ENCODE measurements at places on chromosomes 11 and 22.
A peak's percentile ranks its signal among the peaks of the same experiment; 100 is the strongest.

DNA sequence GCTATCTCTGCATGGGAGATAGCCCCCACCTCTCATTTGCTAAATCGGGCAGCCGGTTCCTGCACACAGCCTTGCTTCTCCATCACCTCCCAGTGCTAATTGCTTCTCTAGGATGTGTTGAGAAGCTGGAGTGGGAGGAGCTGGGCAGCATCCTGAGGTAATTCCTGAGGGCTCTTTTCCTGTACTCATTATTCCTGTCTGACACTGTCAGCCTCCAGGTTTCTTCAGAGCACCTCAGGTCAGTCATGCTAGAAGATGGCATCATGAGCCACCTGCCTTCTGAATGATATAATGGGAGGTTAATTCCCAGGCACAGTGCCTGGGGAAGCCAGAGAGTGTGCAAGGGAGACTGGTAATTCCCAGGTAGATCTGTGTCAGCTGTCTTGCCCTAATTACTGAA, 133.0 kb downstream of the RAB38 start:
- DNase-seq = no peak

GRCh38 chr11:114396916-114397315, 3.4 kb downstream of the C11orf71 start:
- DNase-seq = no peak

- peak; percentile 29 for DNase-seq
These were observed 43.2 kb upstream of the FADD start for GRCh38 chr11:70159627-70160570.

GRCh38 chr11:119093942-119094815, 7.5 kb downstream of the DPAGT1 start:
- DNase-seq = no peak

- no peak for DNase-seq
These were observed 33.2 kb downstream of the RTN4R start for GRCh38 chr22:20234760-20235388.

DNA sequence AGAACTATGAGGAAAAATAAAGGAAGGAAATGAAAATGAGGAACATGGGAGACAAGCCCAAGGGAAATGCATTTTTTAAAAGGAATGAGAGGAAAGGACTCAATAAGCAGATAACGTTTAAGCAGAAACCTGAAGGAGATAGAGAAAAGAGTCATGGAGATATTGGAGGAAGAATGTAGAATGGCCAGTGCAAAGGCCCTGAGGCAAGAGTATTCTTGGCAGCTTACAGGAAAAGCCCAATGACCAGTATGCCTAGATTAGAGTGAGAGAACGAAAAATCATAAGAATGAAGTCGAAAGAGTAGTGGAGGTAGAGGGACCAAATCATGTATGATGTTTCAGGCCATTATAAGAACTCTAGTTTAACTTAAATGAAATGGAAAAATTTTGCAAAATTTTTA, 220.3 kb downstream of the DLG2 start:
- no peak for DNase-seq

Data from amniotic stem cell (primary cell).